ENCODE measurements at places on chromosomes 6 and 20. TPM values are rescaled to one million over a fixed set of nuclear protein-coding genes. Genes with fewer than 3 reads are reported as not detected.

GRCh38 chr20:52572687-52573086, 381.1 kb upstream of the ZFP64 start:
- DNase-seq = no peak

- DNase-seq = no peak
Observed at GRCh38 chr6:27517928-27518787, 45.3 kb upstream of the ZNF184 start.

- peak; percentile 30 for DNase-seq
Observed at GRCh38 chr6:37624606-37625574, 72.8 kb downstream of the MDGA1 start.

DNA sequence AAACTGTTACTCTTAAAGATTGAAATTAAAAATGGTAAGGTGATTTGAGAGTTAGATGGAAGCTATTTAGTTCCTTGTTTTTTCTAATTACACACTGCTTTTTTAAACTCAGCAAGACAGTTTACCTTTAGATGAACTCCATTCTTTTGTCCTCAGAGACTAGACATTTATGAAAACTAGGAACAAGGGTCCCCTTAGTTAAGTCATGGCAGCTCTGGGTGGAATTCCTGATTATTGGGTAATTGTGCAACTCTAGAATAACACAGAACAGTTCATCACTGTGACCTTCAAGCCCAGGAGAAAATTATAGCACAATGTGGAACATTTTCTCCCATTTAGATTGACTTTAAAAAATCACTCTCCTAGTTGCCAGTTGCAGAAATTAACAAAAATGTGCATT, 251.7 kb downstream of the NKAIN2 start:
- no peak for DNase-seq

DNA sequence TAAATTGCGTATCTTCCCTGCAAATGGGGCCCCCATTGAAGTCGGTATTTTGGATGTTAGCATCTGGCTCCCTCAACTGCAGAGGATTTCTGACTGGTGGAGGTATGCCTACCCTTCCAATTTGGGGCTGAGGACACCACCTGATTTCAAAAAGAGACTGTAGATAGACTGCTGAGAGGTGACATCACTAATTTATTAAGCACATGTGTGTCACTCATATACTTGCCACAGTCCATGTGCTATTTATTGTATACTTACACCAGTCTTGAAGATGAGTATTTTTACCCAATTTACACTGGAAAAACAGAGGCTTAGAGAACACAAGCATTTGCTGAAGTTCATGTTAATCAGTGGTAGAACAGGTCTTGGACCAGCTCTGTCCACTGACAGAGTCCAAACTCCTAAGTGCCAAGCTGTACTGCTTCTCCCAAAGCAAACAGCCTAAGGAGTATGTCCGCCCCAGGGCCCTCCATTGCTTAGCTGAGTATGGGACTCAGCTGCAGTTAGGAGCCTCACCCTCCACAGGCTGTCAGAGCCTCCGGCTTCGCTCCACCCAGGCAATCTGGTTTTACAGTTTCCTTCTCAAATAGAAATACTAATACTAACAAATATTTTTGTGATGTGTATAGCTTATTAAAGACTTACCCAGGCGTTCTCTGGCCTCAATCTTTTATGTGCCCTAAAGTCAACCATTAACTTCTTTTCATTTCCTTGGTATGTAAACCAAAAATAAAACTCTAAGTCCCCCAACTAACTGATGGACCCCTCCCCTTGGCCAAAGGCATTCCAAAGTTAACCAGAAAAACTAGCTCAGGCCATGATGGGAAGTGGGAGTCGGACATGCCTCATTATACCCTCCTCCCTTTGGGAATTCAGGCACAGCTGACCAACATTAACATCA, 17.5 kb downstream of the RIN2 start:
- DNase-seq = no peak

GRCh38 chr6:95805699-95806098, 210.1 kb upstream of the FUT9 start:
- DNase-seq = no peak

The MCHR2 gene
- total RNA-seq = not detected

The LY6G6C gene
- not detected for total RNA-seq

The UBE2C gene
- total RNA-seq = 53.3 TPM

Data from fibroblast of the aortic adventitia (primary cell).